ENCODE measurements at places on chromosomes 3 and 15. TPM values are rescaled to one million over a fixed set of nuclear protein-coding genes. Genes with fewer than 3 reads are reported as not detected.

- no peaks in the 10 kb centered on the region for H3K4me1 ChIP-seq
- no peak overlapping the region for H3K4me3 ChIP-seq
- H3K27me3 ChIP-seq, result no peaks in the 10 kb centered on the region
- H3K27ac ChIP-seq, result no peak overlapping the region
Measured at GRCh38 chr15:47326410-47327333, 390.6 kb upstream of the SEMA6D start.

DNA sequence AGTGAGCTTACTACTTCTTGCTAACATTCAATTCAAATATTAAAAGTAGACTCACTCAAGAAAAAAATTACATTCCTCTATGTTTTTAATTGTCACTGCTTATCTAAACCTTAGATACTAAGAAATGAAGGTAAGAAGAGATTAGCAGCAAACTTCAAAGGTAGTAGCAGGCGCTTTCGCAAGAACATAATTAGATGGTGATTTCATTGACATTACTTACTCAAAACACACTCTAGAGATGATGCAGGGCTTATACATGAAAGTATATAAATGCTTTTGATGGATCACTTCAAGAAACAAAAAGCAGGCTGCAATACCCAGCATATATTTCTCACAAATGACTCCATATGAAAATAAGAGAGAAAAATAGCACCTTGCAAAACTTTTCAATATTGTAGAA, 86.8 kb downstream of the FSIP1 start:
- no peaks in the 10 kb centered on the region for H3K36me3 ChIP-seq
- no peaks in the 10 kb centered on the region for H3K27me3 ChIP-seq
- no peak for DNase-seq
- H3K27ac ChIP-seq, result no peak overlapping the region
- no peaks in the 10 kb centered on the region for H3K4me1 ChIP-seq
- H3K4me3 ChIP-seq, result no peak overlapping the region

DNA sequence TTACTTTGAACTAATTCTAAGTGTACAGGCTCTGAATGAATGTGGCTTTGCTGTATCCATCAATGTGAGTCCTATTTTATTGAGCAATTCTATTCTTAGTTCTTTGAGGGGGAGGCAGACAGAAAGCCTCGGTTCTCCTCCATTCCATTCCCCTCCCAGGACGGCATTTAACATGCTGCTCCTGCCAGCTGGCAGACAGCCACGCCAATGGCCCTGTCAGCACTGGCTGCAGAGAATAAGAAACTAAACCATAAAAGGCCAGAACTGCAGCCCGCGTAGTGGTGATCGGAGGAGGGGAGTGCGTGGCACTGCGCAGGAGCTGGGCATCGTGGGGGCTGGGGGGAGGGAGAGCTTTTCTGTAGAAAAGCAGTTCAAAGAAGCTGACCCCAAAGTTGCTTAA, 76.0 kb upstream of the HACD2 start:
- peaks cover 70% of the 10 kb centered on the region for H3K4me1 ChIP-seq
- peak; percentile 94 for DNase-seq
- H3K36me3 ChIP-seq, result peaks cover 36% of the 10 kb centered on the region
- H3K27me3 ChIP-seq, result no peaks in the 10 kb centered on the region

DNA sequence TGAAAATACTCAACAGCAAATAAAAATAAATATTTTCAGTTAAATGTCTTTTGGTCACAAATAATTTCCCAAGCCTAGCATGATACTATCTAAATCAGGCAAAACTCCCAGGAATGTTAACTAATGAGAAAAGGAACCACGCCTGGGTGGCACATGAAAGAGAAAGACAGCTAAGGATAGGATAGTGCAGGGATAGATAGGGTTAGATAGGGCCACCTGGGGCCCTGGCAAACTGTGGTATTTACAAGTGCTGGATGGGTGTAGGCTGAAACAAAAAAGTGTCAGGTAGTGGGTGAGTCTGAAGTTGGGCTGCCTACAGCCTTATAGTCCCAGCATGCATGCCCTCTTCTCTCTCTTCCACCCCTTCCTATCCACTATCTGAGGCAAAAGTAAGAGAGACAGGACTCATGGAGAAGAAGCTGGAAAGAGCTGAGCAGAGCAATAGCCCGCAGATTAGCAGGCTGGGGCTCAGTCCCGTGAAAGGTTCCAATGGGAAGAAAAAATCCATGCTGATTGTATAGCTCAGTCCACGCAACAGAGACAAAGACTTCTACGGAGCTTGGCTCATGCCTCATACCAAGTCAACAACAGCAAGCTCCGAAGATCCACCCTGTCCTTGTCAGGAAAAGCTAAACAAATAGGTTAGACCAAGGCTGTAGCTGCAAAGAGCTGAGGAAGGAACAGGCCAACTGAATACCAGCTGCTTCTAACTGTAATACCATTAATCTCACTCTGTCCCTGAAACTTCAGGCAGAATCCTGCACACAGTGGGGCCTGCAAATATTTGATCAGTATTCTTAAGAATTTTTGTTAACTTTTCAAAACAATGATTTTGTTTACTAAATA, 342.1 kb upstream of the ATP11B start:
- no peak for DNase-seq
- H3K4me1 ChIP-seq, result no peaks in the 10 kb centered on the region
- no peak overlapping the region for H3K27ac ChIP-seq
- H3K27me3 ChIP-seq, result no peaks in the 10 kb centered on the region
- no peak overlapping the region for H3K4me3 ChIP-seq

Gene PLA2G4D
- not detected for total RNA-seq
